ENCODE measurements at places on chromosomes 12 and 14. TPM values are rescaled to one million over a fixed set of nuclear protein-coding genes. Genes with fewer than 3 reads are reported as not detected.

The RPS6KA5 gene
- total RNA-seq = 49.9 TPM

The KRT77 gene
- total RNA-seq = not detected

DNA sequence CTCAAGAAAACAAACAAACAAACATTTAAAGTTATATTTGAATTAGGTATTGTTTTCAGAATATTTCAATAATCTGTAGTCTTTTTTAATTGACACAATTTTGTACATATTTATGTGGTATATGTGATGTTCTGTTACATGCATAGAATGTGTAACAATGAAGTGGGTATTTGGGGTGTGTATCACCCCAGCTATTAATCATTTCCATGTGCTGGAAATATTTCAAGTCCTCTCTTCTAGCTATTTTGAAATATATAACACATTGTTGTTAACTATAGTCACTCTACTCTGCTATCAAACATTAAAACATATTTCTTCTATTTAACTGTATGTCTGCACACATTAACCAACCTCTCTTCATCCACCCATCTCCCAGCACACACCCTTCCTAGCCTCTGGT, 32.0 kb upstream of the SIX1 start:
- H3K27ac ChIP-seq = no peak overlapping the region
- DNase-seq = no peak
- H3K27me3 ChIP-seq = peaks cover 7% of the 10 kb centered on the region
- no peak overlapping the region for H3K4me3 ChIP-seq
- H3K36me3 ChIP-seq = no peaks in the 10 kb centered on the region

The NPAS3 gene
- not detected for total RNA-seq

DNA sequence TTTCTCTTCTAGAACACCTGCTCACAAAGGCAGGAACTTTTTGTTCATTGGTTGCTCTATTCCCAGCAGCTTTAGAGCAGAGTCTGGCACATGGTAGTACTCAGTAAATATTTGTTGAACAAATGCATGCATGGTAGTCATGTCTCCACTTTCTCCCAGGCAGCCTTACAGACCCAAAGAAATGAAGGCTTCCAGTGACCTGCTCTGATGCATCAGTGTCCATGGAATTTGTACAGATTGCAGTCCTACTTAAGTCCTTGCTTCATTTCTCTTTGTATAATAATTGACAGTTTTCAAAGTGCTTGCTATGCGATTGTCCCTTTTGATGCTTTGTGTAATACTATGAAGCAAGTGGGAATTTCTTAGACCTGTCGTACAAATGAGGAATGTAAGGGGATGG, 119.6 kb downstream of the DERA start:
- DNase-seq = no peak
- H3K27ac ChIP-seq = no peak overlapping the region
- no peaks in the 10 kb centered on the region for H3K4me1 ChIP-seq
- H3K36me3 ChIP-seq = peaks cover 3% of the 10 kb centered on the region
- no peaks in the 10 kb centered on the region for H3K27me3 ChIP-seq

DNA sequence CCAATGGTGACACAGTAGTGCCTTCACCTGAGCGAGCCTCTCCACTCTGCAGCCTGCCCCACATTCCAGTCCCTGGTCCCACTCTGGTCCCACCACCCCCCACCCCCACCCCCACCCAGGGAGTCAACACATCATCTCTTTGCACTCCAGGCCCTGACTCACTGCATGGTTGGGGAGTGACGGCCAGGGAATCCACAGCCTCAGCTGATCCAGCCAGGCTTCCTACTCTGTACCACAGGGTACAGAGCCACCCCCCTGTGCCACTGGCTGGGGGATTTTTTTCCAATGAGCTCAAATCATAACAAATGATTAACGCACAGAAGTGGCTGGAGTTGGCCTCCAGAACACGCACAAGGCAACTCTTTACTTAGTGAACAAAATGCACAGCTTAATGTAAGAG, 233.7 kb downstream of the NTF3 start:
- H3K27ac ChIP-seq = no peak overlapping the region
- H3K27me3 ChIP-seq = no peaks in the 10 kb centered on the region
- no peaks in the 10 kb centered on the region for H3K36me3 ChIP-seq
- no peaks in the 10 kb centered on the region for H3K4me1 ChIP-seq
- no peak overlapping the region for H3K4me3 ChIP-seq

GRCh38 chr14:92437729-92438285, 75.8 kb upstream of the RIN3 start:
- no peaks in the 10 kb centered on the region for H3K4me1 ChIP-seq
- H3K36me3 ChIP-seq = no peaks in the 10 kb centered on the region
- H3K4me3 ChIP-seq = no peak overlapping the region
- DNase-seq = no peak

The NDUFB1 gene
- total RNA-seq = 136 TPM

All from activated CD4-positive, alpha-beta memory T cell treated with anti-CD3 and anti-CD28 coated beads, Interleukin-2, amount 10 ng/mL, durations not matched to agents 7 days and 5 days (primary cell).